ENCODE measurements at places on chromosomes 13 and 19.

DNA sequence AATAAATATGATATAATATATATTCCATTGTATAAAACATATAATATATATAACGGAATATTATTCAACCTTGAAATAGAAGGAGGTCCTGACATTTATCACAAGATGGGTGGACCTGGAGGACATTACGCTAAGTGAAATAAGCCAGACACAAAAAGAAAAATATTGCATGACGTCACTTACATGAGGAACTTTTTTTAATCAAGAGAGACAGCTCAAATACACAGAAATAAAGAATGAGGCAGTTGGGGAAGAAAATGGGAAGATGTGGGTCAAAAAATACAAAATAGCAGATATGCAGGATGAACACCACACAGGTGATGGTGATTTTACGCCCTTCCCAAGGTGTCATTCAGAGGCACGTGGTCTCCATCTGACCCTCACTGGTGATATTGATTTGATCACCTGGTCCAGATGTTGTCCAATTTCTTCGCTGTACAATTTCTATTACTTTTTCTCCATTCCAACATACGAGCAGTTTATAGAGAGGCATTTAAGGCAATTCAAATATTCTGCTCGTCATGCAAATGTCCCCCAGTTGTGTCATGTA, 513 bp upstream of the ZNF317 start:
- DNase-seq, result no peak

- no peak for DNase-seq
Measured at GRCh38 chr13:34931572-34931971, 10.5 kb upstream of the NBEA start.

GRCh38 chr19:18774107-18774506, 17.0 kb downstream of the COMP start:
- DNase-seq, result no peak

DNA sequence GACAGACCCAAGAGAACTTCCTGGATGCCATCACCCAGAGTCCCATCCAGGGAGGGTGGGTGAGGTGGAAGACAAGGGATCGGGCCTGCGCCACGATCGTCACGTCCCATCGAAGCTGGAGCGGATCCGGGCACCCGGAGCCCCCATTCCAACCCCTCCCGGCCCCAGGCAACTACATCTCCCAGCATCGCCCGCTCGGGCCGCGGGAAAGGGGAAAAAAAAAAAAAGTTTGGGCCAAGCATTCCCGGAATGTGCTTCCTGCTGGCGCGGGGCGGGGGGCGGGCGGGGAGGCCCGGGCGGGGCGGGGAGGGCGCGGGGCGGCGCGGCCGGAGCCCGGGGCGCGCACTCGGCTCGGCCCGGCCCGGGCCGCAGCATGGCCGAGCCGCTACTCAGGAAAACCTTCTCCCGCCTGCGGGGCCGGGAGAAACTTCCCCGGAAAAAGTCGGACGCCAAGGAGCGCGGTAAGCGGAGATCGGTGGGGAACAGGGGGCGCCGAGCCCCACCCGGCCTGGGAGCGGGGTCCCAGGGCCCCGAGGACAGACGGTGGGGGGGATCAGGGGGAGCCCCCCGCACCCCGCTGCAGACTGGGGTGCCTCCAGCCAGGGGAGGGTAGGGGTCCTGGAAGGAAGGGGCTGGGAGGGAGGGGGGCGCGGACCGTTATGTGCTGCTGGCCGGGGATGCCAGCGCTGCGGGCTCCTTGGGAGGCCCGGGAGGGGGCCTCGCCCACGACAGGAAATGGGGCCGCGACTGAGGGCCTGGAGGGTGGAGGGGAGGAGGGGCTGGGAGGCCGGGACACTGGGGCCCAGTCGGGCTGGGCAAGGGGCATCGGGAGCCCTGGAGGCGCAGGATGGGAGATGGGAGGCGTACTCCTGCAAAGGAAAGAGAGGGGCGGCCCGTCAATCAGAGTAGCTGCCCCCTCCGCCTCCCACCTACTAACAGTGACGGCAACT, at the start of gene SYDE1:
Gene SYDE1 (plus strand): TSS at position 341 of the 950 bp plus-strand sequence. CDS start 33 bp downstream, at position 374.
- DNase-seq, result no peak

GRCh38 chr13:113761136-113761535, 2.1 kb downstream of the TMEM255B start:
- DNase-seq, result no peak

DNA sequence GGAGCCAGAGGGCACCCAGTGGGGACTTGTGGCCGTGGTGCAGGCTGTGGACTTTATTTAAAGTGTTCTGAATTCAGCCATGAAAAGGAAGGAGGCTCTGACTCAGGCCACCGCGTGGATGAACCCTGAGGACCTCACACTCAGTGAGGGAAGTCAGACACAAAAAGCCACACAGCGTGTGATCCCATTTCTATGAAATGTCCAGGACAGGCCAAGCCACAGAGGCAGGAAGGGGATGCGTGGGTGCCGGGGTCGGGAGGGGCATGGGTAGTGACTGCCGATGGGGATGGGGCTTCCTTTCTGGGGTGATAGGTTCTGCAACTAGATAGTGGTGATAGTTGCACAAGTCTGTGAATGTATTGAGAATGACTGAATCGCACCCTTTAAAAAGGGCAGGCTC, 8.7 kb upstream of the ZBTB7A start:
- DNase-seq, result no peak

DNA sequence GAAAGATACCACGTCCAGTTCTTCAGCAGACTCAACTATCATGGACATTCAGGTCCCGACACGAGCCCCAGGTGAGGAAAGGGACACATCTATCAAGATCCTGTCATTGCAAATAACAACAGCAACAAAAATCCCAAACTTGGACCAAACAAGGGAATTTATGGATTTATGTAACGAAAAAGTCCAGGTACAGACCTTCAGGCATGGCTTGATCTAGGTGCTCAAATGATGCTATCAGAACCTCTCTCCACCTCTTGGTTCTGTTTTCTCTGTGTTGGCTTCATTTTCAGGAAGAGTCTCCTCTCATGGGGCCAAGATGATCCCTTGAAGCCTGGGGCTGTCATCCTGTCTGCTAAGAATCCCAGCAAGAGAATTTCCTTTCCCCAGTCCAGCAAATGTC, 2.9 kb downstream of the FXYD5 start:
- no peak for DNase-seq

DNA sequence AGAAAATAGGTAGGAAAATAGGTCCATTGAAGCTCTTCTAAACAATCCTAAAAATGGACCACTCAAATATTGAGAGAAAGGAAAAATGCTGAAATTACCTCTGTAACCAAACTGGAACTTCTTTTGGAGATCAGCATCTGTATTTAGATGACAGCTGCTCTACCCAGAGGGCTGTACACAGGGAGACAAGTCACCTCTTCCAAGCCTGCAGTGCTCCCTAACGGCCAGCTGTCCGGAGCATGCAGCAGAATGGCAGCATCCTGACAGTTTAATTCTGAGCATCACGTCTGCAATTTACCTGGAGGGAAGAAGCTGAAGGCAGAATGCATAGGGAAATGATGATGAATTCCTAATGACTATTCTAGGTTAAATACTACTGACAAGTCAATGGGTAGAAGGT, 62.8 kb upstream of the DIAPH3 start:
- DNase-seq, result no peak
